Fibroblast of skin of right quadriceps (primary cell): ENCODE measurements at places on chromosomes 4 and X.

DNA sequence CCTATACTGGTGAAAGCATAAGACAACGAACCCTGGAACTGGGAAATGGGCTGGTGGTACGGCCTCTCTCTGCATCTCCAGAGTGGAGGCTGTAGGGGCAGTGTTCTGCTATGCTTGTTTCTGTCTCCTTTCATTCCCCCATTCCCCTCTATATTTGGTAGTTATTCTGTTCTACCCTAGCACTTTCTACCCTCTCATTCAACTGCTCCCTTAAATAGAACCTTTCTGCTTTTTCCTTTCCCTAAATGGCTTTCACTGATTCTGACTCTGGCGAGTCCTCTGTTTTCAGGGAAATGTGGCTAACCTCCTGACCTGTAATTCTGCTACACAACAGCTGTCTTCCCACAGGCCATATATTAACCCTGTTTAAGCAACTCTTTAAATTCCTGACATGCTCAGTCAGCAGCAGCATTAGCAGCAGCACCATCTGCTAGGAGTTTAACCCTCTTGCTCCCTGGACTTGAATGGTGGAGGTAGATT lies 94.2 kb downstream of the CXCL13 start:
- DNase-seq, result peak; percentile 92

- peak; percentile 64 for DNase-seq
Observed at GRCh38 chr4:7876201-7876875, 63.3 kb downstream of the AFAP1 start.

GRCh38 chr4:80186676-80187075 lies 10.6 kb upstream of the PRDM8 start:
- DNase-seq, result no peak

DNA sequence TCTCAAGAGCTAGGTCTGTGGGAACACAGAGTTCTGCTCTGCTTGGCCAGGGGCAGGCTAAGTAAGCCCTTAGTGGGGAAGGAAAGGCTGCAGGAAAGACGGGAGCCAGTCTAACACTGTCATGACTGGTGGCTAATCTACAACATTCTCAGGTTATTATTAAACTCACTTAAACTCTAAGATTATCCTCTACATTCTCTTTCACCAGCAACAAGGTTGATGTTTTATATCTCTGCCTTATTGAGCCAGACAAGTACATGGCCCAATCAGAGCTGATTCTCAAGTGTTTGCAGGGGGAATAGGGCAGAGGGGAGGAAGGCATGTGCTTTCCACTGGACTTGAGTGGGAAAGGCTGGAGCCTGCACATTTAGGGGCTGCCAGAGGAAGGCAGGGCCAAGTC lies 50.9 kb upstream of the FAM241A start:
- no peak for DNase-seq

DNA sequence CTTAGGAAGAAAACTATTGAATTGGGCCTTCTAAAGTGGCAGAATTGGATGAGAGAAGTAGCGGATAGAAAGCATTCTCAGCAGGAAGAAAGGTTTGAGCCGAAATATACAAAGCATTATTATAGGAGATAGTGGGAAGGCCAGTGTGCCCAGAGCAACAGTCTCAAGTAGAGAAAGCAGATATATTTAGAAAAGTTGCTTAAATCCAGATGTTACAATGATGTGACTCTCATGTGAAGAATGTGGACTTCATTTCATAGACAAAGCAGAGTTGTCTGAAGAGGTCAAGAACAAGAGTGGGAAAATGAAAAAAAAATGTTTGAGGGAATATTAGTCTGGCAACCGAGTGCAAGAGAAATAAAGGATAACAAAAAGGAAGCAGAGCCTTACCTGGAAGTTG lies 66.9 kb downstream of the SYNPO2 start:
- peak; percentile 79 for DNase-seq

- DNase-seq, result no peak
Observed at GRCh38 chrX:138492371-138492770, 219.1 kb downstream of the FGF13 start.

DNA sequence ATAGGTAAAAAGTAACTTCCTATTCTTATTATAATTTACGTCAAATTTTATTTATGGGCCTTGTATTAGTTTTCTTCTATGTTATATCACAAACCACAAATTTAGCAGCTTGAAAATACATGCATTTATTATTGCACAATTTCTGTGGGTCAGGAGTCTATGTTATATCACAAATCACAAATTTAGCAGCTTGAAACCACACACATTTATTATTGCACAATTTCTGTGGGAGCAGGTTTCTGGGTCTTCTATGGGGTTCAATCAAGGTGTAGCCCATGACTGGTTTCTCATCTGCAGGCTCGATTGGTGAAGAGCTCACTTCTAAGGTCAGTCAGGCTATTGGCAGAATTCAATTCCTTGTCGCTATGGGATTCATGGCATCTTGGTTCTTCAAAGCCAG lies 332.7 kb upstream of the HAND2 start:
- no peak for DNase-seq

DNA sequence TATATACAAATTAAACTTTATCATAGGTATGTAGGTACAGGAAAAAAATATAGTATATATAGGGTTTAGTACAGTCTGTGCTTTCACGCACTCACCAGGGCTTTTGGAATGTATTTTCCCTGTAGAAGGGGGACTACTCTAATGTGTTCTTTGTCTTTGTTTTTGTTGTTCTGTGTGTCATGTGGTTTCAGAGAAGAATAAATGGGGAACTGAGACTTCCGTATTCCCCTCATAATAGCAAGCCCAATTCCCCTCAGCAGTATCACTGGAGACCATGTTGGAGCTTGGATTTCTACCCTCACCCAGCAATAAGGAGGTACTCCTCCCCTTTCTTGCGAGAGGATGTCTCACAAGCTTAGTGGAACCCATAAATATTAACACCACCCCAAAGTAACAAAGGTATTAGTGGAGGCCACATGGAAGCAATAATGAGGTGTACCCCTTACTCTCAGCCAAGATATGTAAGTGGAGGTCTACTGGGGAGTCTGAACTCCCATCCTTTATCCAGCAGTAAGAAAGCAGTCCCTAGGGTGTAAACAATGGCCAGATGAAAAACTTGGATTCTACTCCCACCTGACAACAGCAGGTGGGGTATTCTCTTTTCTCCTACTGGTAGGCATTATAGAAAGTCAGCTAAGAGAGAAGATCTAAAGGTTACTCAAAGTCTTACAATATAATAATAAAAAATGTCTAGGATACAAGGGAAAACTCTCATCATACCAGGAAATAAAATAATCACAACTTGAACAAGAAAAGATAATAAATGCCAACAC lies 805.4 kb upstream of the GALNTL6 start:
- no peak for DNase-seq

DNA sequence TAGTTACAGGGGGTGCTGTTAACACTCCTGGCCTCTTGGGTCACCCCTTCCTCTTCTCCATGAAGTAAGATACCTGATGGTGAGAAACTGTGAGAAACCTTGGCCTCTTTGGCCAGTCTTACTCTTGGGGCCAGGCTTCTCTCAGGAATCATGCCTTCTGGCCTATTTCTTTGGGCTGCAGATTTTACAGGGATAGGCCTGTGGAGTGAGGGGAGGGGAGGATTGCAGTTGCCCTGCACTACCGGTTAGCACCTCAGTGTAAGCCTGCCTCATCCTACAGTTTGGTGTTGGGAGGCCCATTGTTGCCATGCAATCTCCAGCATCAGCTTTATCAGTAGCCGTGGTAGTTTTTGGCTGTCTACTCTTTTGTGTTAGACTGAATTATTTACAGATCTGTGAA lies 7.6 kb upstream of the PGRMC2 start:
- no peak for DNase-seq

- DNase-seq, result no peak
Observed at GRCh38 chr4:152689615-152690501, 10.1 kb upstream of the TMEM154 start.

GRCh38 chrX:125132274-125132673 lies 187.4 kb upstream of the TEX13C start:
- DNase-seq, result peak; percentile 0

GRCh38 chrX:123698979-123699520 lies 33.8 kb downstream of the THOC2 start:
- no peak for DNase-seq

- DNase-seq, result peak; percentile 36
Observed at GRCh38 chrX:23898412-23898959, 9.3 kb downstream of the APOO start.

- peak; percentile 9 for DNase-seq
Observed at GRCh38 chr4:165779950-165780670, 92.9 kb upstream of the TLL1 start.

DNA sequence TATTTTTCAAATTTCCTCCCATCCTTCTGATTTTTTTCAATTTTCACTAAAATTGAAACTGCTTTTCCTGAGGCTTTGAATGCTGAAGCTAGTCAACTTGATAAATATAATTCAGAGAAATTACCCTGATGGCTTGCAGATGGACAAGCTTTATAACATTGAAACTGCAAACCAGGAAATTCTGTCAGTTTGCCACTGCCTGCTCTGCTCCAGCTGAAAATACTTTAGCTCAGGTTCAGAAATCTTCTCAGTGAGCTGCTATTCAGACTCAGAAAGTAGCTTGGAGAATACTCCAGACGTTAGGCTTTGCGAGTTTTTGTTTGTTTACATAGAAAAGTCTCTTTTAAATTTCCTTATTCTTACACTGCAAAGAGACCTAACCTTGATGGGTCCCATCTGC lies 1574.7 kb downstream of the STIM2 start:
- peak; percentile 9 for DNase-seq

GRCh38 chr4:25749150-25749794 lies 93.6 kb downstream of the SLC34A2 start:
- DNase-seq, result peak; percentile 9

GRCh38 chrX:18753631-18754030 lies 46.2 kb downstream of the PPEF1 start:
- DNase-seq, result peak; percentile 8

- no peak for DNase-seq
Observed at GRCh38 chrX:110135618-110136017, 132.7 kb downstream of the TMEM164 start.

DNA sequence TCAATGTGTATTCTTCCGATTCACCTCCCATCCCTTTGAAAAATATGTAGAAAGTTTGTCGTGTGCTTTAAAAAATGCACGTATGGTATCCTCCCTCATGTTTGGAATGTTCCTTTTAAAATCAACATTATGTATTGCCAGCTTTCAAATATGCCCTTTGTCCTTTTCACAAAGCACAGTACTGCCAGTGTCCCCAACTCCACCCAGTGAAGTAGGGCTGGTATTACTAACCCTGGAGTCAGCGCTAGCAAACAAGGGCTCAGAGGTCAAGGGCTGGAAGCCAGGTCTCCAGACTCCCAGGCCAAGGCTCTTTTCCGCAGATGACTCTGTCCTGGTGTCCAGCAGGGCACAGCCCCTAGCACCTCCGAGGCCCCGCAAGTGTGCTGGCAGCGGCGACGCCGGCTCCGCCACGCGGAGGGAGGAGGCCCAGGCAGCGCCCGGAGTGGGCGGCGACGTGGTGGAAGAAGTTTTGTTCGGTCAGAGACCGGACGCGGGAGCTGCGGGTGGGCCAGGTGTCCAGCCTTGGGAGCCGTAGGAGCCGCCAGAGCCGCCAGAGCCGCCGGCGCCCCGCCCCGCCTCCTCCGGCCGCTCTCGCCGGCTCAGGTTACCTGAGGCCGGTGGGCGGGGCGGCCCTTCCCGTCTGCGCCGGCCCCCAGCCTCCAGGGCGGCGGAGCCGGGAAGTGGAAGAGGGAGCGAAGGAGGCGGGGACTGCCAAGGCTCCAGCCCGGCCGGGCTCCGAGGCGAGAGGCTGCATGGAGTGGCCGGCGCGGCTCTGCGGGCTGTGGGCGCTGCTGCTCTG lies at the start of gene IL13RA1:
IL13RA1 (plus strand) TSS at position 720 of the 799 bp plus-strand sequence; CDS start at position 753, 33 bp downstream.
- peak; percentile 84 for DNase-seq

DNA sequence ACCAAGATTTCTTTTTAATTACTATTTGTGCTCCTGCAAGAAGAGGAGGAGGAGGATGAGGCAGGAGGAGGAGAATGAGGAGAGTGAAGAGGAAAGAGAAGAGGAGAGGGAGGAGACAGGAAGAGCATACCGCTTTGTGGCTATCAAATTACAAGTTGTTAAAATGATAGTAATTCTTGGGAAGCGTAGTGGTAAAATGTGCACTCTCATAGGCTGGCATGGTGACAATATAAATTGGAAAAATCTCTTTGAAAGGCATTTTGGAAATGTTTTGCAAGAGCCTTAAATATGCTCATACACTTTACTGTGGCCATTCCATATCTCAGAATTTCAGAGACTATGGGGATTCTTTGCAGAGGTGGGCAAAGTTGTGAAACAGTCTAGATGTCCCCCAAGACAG lies 53.2 kb downstream of the MXRA5 start:
- DNase-seq, result peak; percentile 48
